ENCODE measurements at places on chromosomes 13 and 19. TPM values are rescaled to one million over a fixed set of nuclear protein-coding genes. Genes with fewer than 3 reads are reported as not detected.
A peak's percentile ranks its signal among the peaks of the same experiment; 100 is the strongest.

DNA sequence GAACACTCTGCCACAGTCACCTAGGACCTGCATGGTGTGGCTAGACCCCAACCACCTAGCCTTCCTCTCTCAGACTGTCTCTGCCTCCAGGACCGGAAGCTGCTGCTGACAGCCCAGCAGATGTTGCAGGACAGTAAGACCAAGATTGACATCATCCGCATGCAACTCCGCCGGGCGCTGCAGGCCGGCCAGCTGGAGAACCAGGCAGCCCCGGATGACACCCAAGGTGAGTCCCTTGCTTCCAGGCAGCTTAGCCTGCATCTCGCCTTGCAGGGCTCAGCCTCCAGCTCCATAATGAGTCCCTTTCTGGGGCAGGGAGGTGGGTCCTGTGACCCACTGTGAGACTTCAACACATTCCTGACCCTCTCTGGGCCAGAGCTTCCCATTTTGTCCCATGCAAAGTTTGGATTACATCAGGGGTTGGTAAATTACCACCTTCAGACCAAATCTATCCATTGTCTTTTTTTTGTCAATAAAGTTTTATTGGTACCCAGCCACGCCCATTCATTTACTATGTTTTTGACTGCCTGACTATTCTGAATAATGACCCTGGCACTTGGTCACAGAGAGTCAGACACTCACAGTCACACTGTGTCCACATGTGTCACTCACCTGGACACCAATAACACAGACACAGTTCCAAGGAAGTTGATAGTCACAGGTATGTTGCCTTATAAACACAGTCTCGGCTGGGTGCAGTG is 13.4 kb downstream of the PKN1 start:
- H3K4me3 ChIP-seq: no peak overlapping the region
- H3K36me3 ChIP-seq: peaks cover 64% of the 10 kb centered on the region
- no peak overlapping the region for H3K27ac ChIP-seq
- H3K27me3 ChIP-seq: no peaks in the 10 kb centered on the region
- DNase-seq: no peak

DNA sequence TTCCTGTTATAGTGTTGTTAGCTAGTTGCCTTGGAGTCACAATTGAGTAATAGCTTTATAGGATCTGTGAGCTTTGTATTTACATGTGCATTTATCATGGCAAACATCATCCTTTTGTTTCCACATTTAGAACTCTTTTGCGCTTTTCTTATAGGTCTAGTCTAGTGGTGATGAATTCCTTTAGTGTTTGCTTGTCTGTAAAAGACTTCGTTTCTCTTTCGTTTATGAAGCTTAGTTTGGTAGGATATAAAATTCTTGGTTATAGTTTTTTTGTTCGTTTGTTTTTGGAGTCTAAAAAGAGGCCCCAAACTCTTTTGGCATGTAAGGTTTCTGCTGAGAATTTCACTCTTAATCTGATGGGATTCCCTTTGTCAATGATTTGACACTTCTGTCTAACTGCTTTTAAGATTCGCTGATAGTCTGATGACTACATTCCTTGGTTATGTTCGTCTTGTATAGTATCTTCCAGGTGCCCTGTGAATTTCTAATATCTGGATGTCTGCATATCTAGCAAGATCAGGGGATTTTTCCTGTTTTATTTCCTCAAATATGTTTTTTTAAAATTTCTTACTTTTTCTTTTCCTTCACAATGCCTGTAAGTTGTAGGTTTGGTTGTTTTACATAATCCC is 20.2 kb downstream of the DNAJC3 start:
- peaks cover 2% of the 10 kb centered on the region for H3K4me1 ChIP-seq
- no peak overlapping the region for H3K27ac ChIP-seq
- no peak for DNase-seq
- H3K27me3 ChIP-seq: no peaks in the 10 kb centered on the region
- no peak overlapping the region for H3K4me3 ChIP-seq

Gene EPSTI1
- 71.3 TPM for total RNA-seq

Gene RNF113B
- total RNA-seq: not detected

DNA sequence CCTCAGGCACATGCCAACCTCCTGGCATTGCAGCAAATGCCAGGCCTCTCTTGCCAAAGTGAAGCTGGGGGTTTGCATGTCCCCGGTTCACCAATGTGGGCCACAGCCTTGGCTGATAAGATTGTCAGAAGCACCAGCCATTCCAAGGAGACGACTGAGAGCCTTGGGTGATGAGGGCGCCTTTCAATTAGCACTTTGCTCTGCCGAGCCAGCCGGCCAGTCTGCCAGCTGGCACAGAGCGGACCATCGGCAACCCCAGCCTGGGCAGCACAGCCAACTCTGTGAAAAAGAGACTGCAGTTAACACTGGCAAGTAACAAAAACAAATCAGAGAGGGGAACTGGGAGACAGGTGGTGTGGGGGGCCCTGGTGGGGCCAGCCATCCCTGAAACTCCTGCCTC is 67.3 kb downstream of the EFNB2 start:
- H3K4me3 ChIP-seq: no peak overlapping the region
- H3K36me3 ChIP-seq: no peaks in the 10 kb centered on the region
- no peaks in the 10 kb centered on the region for H3K4me1 ChIP-seq
- DNase-seq: no peak

- no peaks in the 10 kb centered on the region for H3K27me3 ChIP-seq
- H3K36me3 ChIP-seq: peaks cover 19% of the 10 kb centered on the region
- peaks cover 33% of the 10 kb centered on the region for H3K4me1 ChIP-seq
These were observed 7.8 kb upstream of the C19orf84 start for GRCh38 chr19:51398096-51398704.

GRCh38 chr19:46256855-46257254 is 27.3 kb downstream of the IGFL1 start:
- H3K27ac ChIP-seq: no peak overlapping the region
- no peak overlapping the region for H3K4me3 ChIP-seq
- no peak for DNase-seq
- H3K36me3 ChIP-seq: no peaks in the 10 kb centered on the region

DNA sequence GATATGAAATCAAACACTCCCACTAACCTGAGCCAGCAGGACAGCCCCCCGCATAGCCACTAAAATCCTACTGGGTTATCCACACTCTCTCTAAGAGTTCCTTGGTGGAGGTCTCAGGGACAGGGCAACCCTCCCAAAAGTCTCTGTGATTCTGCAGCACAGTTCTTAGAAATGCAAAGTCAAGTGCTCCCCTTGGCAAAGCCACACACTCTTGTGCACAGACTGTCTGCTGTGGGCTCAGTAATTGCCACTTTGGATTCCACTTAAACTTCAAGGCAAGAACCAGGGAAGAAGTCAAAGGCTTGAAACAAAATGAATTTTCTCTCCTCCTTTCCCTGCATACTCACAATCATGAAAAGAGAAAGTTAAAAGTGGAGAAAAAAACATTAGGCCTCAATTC is 61.5 kb downstream of the DOCK9 start:
- H3K36me3 ChIP-seq: peaks cover 25% of the 10 kb centered on the region
- DNase-seq: no peak
- H3K27me3 ChIP-seq: no peaks in the 10 kb centered on the region
- H3K4me1 ChIP-seq: peaks cover 21% of the 10 kb centered on the region
- H3K4me3 ChIP-seq: no peak overlapping the region
- H3K27ac ChIP-seq: no peak overlapping the region

Gene ZNF790
- total RNA-seq: 6.5 TPM

Gene ADM5
- total RNA-seq: 3.5 TPM

GRCh38 chr19:50244695-50245094 is 41.3 kb downstream of the MYH14 start:
- H3K27ac ChIP-seq: no peak overlapping the region
- H3K27me3 ChIP-seq: no peaks in the 10 kb centered on the region
- no peak for DNase-seq
- H3K36me3 ChIP-seq: no peaks in the 10 kb centered on the region

Gene CLASRP
- 114 TPM for total RNA-seq

- H3K4me3 ChIP-seq: no peak overlapping the region
- DNase-seq: no peak
- peaks cover 7% of the 10 kb centered on the region for H3K27me3 ChIP-seq
These were observed 19.8 kb downstream of the COL4A1 start for GRCh38 chr13:110286833-110287819.

DNA sequence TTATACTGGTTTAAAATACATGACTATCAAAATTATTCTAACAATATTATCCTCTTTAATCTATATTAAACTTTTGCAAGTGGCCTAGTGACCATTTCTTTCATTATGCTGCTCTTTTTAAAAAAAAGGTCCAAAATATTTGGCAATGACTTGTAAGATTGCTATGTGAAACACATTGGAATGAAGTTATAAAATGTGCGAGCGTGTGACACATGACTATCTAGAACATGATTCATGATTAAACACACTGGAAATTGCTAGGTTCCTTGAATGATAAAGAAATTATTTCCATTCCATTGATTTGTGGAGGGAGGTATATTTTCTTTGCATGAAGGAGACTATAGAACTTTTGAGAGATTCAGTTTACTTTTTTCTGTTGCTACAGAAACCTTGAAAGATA is 739.1 kb downstream of the DIAPH3 start:
- H3K27ac ChIP-seq: no peak overlapping the region
- H3K36me3 ChIP-seq: no peaks in the 10 kb centered on the region
- DNase-seq: no peak
- H3K4me3 ChIP-seq: no peak overlapping the region
- H3K27me3 ChIP-seq: no peaks in the 10 kb centered on the region

- DNase-seq: no peak
- H3K4me3 ChIP-seq: no peak overlapping the region
- peaks cover 21% of the 10 kb centered on the region for H3K27me3 ChIP-seq
These were observed 5.9 kb downstream of the CACNG7 start for GRCh38 chr19:53915000-53915399.

Gene ELF1
- 143 TPM for total RNA-seq

- H3K27me3 ChIP-seq: no peaks in the 10 kb centered on the region
- peak; percentile 71 for DNase-seq
- peaks cover 45% of the 10 kb centered on the region for H3K4me1 ChIP-seq
- H3K4me3 ChIP-seq: no peak overlapping the region
- peak overlapping the region; percentile 42 for H3K27ac ChIP-seq
These were observed 3.0 kb upstream of the SLC6A16 start for GRCh38 chr19:49327878-49328544.

Gene IGSF23
- total RNA-seq: not detected

DNA sequence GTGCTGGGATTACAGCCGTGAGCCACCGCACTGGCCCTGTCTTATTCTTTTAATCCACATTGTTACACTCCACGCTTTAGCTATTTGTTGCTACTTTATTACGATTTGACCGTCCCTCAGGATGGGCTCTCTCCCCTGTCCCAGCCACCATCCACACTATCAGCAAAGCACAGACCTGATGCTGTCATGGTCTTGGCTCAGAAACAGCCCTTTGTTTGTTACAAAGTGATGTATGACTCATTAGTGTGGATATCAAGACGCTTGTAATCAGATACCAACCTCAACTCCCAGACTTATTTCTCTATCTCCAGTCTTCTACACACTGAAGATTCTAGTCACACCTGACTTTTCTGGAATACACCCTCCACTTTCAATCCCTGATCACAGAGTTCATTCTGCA is 84.6 kb upstream of the FREM2 start:
- DNase-seq: no peak
- H3K36me3 ChIP-seq: no peaks in the 10 kb centered on the region
- H3K27ac ChIP-seq: no peak overlapping the region
- no peak overlapping the region for H3K4me3 ChIP-seq
- peaks cover 4% of the 10 kb centered on the region for H3K27me3 ChIP-seq

Gene KIR3DL2
- total RNA-seq: 0.54 TPM

DNA sequence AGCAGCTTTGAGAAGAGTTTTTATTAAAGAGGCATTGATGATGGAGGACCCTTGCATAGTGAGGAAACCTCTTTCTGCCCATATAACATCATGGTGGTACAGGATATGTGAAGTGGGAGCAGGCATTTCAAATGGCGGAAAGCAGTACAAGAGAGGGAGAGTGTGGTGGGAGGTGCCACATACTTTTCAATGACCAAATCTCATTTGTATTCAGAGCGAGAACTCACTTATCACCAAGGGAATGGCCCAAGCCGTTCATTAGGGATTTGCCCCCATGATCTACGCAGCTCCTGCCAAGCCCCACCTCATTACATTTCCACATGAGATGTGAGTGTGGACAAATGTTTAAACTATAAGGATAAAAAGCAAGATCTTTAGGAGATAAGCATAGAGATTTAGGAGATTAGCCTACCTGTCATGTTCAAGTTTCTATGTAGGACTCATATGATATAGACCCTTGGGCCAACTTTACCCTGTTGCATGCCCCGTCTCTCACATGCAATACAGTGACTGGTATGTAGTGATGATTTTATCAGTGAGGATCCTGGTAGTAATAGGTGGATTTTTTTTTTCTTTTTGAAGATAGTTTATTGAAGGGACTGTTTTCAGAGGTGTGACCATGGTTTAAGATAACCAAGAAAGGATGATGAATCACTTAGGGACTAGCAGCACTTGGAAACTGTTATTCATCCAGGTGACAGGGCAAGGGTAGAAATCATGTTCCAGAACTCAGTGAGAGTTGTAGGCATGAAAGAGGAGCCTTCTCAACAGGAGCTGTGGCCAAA is 38.3 kb downstream of the DNAJC15 start:
- no peak for DNase-seq
- no peak overlapping the region for H3K4me3 ChIP-seq
- peaks cover 17% of the 10 kb centered on the region for H3K36me3 ChIP-seq
- no peak overlapping the region for H3K27ac ChIP-seq
- H3K4me1 ChIP-seq: peaks cover 35% of the 10 kb centered on the region

DNA sequence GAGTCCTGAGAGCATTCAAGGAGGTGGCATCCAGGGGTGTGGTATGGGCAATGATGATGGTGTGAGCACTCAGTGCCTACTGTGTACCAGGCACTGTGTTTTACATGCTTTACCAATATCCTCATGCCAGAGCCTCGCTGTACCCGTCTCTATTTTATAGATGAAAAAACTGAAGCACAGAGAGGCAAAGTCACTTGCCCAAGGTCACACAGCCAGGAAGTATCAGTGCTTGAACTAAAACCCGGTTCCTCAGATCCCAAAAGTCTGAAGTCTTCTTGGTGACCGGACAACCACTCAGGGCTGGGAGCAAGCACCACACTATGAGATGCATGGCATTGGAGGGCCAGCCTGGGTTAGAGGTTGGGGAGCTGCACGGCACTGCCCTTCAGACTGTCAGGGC is 84.1 kb downstream of the CHST8 start:
- no peaks in the 10 kb centered on the region for H3K4me1 ChIP-seq
- H3K36me3 ChIP-seq: no peaks in the 10 kb centered on the region
- H3K27me3 ChIP-seq: peaks cover 8% of the 10 kb centered on the region
- DNase-seq: no peak
- H3K27ac ChIP-seq: no peak overlapping the region

- H3K4me3 ChIP-seq: no peak overlapping the region
- H3K27ac ChIP-seq: no peak overlapping the region
- H3K4me1 ChIP-seq: no peaks in the 10 kb centered on the region
- peaks cover 8% of the 10 kb centered on the region for H3K36me3 ChIP-seq
These were observed 104.0 kb downstream of the ATP11A start for GRCh38 chr13:112793545-112794445.

Gene ZNF208
- 0.99 TPM for total RNA-seq

Gene SKA3
- 39.6 TPM for total RNA-seq

DNA sequence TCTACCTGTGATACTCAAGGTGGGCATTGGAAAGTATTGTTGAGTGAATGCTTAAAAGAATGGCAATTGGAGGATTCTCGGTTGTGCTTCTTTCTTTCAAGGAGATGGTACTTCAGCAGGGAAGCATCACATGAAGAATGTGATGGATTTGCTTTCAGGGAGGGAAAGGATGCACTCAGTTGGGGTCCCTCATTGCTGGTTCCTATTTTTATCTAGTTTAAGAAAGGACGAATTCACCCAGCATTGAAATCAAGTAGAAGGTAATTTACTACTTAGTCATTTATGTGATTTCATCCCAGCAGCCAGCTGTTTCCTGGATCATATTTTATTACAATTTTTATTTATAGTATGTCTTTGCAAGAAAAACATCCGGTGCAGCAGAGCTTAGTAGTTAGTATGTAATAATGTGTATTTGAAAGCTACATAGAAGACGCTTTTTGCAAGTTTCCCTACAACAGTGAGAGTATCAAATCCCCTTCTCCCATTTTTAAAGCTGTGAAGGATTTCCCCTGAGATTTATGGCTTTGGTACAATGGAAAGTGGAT is 417.9 kb downstream of the GPC5 start:
- H3K4me3 ChIP-seq: no peak overlapping the region
- H3K36me3 ChIP-seq: no peaks in the 10 kb centered on the region
- DNase-seq: no peak
- no peaks in the 10 kb centered on the region for H3K27me3 ChIP-seq

All from activated CD8-positive, alpha-beta memory T cell treated with anti-CD3 and anti-CD28 coated beads, Interleukin-2, amount 10 ng/mL, durations not matched to agents 7 days and 5 days (primary cell).